ENCODE measurements at places on chromosomes 11 and 22. TPM values are rescaled to one million over a fixed set of nuclear protein-coding genes. Genes with fewer than 3 reads are reported as not detected.

The OR8D1 gene
- total RNA-seq: not detected

The SLN gene
- total RNA-seq: 64.0 TPM

The MYO7A gene
- total RNA-seq: 3.2 TPM

The OSBP2 gene
- 22.2 TPM for total RNA-seq

GRCh38 chr11:113470233-113470632 is 5.0 kb downstream of the DRD2 start:
- no peak for DNase-seq

DNA sequence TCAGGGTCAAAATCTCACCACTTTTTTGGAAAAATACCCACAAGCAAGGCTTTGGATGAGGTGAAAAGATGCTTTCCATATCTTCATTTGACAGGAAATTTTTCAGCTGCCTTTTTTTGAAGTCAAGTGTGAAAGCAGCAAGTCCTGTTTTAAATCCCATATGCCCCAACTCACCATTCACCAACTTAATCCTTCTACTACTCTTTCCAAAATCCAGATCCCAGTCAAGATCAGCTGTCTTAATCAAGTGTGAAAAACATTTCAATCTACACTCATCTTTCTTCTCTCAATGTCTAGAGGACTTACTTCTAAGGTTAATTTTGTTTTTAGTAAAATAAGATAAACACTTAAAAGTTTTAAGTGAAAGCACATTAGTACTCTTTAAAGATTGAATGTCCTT is 128.4 kb upstream of the CEP126 start:
- no peak for DNase-seq

GRCh38 chr11:1774886-1775285 is 11.2 kb upstream of the CTSD start:
- DNase-seq: no peak

GRCh38 chr11:45530111-45530510 is 135.3 kb downstream of the CHST1 start:
- no peak for DNase-seq

- no peak for DNase-seq
These were observed 191.4 kb upstream of the SORL1-AS1 start for GRCh38 chr11:121644187-121644512.

DNA sequence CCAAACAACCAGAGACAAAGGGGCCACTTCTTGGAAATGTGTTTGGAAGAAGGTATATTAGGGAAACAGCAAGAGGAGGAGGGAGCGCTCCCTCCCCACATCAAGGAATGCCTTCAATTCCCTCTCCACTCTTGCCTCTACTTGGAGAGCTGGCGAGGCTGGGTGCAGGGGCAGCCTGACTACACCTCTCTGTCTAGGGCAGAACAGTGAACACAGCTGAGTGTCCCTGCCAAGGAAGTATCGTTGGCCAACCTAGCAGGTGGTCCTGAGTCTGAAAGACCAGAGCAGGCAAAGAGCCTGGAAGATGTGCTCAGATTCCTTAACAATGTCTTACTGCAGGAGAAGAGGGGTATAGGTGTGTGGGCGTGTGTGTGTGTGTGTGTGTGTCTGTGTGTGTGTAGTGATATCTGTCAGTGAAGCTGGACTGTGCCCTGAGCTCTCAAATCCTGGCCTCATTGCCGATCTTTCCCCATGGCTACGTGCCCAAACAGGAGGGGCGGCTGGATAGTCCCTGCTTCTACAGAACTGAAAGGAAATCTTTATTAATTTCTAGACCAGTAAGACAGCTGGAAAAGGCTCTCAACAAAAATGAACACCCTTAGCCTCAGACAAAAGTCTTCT is 46.8 kb downstream of the PAMR1 start:
- DNase-seq: no peak

DNA sequence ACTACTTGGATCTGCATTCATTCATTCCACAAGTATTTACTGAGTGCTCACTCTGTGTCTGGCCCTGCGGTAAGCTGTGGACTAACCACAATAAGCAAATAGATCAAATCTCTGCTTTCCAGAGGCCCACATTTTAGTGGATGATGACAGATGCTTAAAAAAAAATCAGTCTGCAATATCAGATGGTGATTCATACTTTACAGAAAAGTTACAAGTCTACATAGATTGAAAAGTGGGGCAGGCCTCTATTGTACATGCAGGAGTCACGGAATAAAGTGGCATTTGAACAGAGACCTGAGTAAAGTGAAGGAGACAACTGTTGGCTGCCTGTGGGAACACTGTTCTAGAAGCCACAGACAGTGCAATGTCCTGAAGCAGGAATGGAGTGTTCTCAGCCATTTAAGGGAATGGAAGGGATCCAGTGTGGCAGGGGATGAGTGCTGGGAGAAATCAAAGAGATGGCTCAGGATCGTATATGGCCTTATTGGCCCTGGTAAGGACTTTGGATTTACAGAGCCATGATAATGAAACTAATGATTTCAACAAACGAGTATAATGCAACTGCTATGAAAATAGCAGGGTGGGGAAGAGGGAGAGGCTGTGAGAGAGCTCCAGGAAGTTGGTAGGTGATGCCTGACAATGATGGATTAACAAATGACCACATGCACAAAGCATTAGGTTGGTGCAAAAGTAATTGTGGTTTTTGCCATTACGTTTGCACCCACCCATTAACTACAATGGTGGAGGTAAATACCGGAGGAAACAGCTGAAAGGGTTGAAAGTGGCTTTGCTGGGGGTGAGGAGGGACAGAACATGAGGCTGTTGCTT is 31.1 kb downstream of the TMEM45B start:
- DNase-seq: no peak

- DNase-seq: no peak
These were observed 370.1 kb downstream of the OPCML start for GRCh38 chr11:133162227-133162626.

- DNase-seq: no peak
These were observed 140.6 kb upstream of the CADM1 start for GRCh38 chr11:115644856-115645255.

DNA sequence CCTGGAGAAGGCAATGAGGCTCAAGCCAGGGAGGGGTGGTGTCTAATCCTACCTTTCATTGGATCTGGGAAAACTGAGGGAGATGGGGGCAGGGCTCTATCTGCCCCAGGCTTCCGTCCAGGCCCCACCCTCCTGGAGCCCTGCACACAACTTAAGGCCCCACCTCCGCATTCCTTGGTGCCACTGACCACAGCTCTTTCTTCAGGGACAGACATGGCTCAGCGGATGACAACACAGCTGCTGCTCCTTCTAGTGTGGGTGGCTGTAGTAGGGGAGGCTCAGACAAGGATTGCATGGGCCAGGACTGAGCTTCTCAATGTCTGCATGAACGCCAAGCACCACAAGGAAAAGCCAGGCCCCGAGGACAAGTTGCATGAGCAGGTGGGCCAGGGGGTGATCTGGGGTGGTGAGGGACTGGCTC is at the start of gene FOLR1:
Gene FOLR1, plus strand, starts transcription at position 180 of the 421 bp plus-strand sequence. Its CDS starts 34 bp downstream, at position 214.
- DNase-seq: no peak

DNA sequence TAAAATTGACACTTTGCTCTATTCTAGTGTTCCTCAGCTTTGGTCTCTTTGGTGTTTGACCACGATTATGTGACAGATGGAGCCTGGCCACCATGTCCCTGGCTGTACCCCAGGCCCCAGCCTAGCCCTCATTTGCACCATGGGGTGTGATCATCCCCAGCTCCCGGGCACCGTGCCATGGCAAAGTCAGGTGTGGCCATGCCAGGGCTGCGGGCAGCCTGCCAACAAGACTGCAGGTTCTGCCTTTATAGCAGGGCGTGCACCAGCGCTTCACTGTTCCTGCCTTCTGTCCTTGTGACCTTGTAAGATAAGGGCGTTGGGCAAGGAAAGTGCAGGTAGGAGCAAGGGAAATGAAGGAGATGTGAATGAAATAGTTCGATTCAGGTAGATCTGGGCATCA is 22.4 kb upstream of the APOBEC3A start:
- DNase-seq: peak; percentile 83

DNA sequence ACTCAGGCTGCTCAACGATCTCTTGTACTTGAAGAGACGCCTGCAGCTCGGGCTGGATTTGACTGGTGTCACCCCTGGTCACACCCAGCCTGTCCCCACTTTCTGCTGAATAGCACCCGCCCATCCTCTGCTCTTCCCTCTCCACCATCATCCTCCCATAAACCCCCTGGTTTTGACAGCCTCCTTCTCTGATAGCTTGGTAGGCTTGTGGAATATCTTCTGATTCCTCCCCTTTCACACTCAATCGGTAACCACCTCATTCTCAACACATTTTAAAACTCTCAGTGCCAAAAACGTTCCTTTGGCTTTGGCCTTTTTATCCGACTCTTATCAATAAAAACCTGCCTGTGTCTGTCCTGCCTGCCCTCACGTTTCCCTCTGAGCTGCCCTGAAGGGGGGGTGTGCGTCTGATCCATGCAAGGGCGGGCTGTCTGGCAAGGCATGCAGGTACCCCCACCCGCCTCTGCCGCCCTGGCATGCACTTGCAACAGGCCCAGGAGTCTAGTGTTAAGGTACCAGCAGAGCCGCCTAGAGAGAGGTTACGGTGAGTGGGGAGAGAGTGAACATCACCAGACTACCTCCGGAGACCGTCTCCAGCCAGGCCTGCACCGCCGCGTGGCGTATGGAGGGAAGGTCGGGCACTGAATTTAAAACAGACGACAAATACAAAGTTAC is 51.7 kb upstream of the BID start:
- no peak for DNase-seq

GRCh38 chr11:2222451-2222850 is 47.9 kb downstream of the ASCL2 start:
- no peak for DNase-seq

DNA sequence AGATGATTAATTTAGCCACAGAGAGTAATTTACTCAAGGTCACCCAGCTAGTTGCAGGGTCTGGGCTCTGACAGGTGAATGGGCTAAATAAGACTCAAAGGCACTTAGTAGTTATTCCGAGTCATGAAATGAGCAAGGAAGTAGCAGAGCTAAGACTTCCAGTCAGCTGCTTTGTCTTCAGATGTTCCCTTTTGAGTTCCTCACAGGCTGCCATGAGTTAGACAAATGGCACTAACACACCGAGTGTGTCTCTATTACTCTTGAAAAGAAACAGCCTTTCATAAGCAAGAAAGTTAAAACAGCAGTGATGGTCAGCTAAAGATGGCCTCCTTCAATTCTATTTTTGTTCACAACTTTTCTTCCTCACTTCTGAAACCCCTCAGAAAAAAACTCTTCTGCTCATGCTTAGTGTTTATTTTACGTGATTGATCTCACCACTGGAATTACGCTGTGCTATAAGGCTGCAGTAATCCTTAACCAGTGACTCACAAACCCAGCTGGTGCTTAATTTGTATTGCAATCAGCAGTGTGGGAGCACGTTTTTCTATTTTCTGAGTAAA is 389.1 kb downstream of the AASDHPPT start:
- no peak for DNase-seq

GRCh38 chr11:67177399-67178281 is 58.6 kb downstream of the KDM2A start:
- DNase-seq: no peak

DNA sequence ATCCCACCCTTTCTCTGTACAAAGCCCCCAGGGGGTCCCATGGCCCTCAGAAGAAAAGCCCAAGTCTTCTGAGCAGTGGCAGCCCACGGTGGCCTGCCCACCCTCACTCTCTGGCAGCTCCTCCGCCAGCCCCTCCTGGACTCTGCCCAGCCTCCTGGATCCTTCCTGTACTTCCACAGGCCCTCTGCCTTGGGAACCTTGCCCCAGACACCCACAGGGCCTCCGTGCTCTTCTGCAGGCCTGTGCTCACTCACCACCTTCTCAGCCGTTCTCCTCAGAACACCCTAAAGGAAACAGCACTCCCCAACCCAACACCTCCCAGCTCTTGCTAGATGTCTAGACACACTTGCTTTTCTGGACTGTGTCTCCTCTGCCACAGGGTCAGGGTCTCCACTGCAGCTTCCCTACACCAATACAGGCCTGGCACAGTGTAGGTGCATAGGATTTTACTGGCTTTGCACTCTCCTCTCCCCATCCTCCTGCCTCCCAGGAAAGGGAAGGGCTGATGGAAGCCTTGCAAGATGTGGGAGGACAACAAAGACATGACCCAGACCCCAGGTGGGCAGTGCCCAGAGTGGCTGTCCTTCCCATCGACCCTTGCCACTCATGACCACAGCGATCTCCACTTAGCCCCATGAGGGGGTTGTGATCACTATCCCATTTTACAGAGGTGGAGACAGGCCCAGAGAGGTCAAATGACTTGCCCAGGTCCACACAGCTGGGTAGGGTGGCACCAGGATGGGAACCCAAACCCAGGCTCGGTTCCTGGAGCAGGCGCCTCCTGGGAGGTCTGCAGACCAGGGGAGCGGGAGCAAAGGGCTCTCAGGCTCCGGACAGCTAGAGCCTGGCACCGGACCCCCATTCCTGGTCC is 2.0 kb downstream of the SCARF2 start:
- no peak for DNase-seq

Data from left ventricle myocardium inferior (tissue), 1 donor.